ENCODE measurements at places on chromosomes 3 and 15.

DNA sequence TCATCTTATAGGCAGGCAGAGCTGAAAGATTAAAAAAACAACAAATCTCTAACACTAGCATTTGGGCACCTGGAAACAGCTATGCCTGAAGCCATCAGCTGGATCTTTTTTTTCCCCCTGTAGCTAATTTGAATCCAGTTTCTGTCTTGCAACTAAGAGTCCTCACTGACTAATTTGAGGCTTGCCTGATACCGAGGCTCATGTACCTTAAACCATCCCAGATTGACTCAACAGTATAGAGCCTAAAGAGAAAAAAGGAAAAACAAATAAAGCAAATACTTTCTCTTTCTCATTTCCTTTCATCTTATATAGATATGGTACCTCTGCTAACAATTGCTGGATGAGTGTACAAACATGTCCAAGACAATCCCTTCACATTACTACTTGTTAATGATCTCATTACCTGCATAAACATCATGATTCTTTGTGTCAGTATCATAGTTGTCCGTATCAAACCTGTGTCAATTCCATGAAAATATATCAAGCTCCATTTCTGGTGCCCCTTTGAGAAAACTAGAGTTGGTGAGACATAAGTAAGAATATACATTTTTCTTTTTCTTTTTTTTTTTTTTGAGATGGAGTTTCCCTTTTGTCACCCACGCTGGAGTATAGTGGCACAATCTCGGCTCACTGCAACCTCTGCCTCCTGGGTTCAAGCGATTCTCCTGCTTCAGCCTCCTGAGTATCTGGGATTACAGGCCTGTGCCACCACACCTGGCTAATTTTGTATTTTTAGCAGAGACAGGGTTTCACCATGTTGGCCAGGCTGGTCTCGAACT, 43.1 kb downstream of the BHLHE40 start:
- DNase-seq: no peak

DNA sequence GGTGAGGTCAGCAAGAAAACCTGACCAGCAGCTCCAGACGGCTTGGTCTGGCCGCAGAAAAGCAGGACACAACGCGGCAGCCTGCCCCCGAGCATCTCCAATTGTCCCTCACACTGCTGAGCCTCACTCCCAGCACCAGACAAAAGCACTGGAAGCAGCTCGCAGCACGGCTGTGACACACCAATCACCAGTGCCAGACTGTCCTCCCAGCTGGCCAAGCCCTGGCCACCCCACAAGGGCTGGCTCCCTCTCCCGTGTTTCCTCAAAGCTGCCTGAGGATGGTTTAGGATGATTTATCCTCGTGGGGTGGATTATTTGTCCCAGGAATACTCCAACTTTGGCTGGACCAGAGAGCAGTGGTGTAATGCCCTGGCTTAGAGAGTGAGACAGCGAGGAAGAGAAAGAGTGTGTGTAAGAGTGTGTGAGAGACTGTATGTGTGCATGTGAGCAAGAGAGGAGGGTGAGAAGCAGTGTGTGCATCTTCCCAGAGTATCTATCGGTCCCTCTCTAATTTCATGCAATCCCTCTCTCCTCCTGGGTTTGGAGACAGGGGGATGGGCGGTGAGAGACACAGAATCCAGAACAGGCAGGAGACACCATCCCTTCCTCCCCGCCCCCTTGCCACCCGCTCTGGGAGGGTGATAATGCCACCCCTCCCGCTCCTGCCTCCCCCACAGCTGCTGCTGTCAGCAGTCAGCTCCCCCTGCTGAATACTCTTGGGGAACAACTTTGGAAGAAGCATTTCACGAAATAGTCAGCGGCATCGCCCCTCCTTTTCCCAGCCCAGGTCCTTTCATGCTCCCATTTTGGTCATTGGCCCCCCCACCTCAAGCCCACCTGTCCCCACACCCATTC, 34.2 kb downstream of the SEMA5B start:
- no peak for DNase-seq

GRCh38 chr3:183370391-183370790, 58.0 kb downstream of the MCF2L2 start:
- no peak for DNase-seq

- no peak for DNase-seq
These were observed 14.8 kb downstream of the TARS3 start for GRCh38 chr15:101709466-101709865.

DNA sequence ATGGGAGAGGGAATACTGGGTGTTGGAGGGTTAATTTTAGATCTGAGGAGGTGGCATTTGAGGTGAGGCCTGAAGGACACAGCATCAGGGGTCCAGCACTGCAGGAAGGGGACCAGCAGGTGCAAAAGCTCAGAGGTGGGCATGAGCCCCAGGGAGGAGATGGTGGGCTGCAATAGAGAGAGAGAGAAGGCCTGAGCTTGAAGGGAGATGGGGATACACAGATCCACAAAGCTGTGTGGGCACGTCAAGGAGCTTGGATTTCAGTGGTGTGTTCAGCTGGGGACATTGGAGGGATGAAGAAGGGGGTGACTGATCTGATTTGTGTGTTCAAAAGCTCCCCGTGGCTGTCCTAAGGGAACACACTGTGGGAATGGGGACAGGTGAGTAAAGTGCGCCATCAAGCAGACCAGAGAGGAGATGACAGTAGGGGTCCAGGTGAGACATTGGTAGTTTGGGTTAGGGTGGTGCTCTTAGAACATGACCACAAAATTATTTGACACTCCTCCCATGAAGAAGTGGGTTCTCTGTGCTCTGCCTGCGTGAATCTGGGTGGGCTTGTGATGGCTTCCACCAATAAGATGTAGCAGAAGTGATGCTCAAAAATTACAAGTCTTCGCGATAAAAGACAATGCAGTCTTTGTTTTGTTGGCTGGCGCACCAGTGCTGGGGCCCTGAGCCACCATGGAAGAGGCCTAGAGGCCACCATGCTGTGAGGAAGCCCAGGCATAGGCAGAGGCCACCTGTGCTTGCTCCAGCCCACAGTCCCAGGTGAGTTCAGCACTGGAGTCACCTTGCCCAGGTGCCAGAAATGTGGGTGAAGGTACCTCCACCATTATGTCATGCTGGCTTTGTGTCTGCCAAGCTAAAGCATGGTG, 1.9 kb upstream of the WNT7A start:
- DNase-seq: no peak

DNA sequence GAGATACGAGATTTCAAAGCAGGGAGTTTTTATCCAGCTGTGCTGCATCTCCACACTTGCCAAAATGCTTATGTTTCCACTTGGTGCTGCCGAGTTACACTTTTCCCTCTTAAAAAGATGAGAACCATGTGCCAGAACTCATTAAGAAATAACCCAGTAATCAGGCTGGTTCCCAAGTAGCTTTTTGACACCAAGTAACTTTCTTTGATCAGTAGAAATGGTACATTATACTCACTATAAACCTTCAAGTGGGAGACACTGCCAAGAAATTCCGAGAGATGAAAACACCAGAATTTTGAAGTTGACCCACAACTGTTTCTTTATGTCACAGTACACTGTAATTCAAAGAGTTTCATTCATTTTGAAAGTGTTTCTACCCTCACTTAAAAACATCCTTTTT, 164.6 kb upstream of the CCDC54 start:
- DNase-seq: no peak

DNA sequence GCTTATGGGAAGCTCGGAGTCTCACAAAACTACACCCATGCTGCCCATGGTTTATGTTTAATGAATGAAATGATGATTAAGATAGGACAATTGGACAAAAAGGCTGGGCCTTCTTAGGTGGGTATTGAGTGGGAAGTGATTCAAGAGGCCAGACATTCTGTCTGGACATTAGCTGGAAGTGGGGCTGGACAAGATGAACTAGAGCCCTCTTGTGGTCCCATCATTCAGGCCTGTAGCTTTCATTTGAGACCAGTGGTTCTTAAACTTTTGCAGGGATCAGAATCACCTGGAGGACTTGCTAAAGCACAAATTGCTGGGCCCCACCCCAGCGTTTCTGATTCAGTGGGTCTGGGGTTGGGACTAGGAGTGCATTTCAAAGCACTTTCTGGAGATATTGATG, 290.4 kb upstream of the CTDSPL start:
- DNase-seq: no peak

GRCh38 chr3:21326704-21327475, 424.1 kb downstream of the ZNF385D start:
- no peak for DNase-seq

DNA sequence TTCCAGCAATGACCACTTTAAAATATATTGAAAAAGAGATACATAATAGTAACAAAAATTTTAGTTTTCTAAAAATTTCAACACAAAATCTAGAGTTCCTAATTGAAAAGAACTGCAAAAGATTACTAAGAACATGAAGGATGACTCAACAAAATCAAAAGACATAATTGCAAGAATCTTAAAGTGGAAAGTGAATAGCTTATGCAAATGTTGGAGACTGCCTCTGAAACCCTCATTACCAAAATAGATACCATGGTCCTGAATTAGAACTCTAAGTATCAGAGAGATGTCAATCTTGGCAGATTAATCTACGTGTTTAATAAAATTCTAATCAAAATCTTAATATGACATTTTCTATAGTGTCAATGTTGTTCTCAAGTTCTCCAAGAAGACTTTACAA, 60.7 kb upstream of the SGO1 start:
- DNase-seq: no peak

DNA sequence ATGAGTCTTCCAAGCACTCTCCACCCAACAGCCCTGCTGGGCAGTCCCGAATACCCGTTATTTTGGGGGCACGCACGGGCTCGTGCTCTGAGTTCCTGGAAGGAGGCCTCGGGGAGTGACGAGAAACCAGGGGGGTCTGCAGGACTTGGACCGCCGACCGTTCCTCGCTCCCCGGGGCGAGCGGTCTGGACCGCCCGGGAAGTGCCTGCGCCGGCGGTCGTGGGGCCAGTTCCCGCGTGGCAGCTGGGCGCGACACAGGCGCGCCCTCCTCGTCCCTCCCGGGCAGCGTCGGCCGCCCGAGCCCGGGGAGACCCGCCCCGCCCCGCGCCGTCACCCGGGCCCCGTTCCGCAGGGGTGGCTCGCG, 387 bp downstream of the GNB4 start:
- no peak for DNase-seq

- no peak for DNase-seq
These were observed 35.0 kb downstream of the ATP2B2 start for GRCh38 chr3:10470120-10471053.

DNA sequence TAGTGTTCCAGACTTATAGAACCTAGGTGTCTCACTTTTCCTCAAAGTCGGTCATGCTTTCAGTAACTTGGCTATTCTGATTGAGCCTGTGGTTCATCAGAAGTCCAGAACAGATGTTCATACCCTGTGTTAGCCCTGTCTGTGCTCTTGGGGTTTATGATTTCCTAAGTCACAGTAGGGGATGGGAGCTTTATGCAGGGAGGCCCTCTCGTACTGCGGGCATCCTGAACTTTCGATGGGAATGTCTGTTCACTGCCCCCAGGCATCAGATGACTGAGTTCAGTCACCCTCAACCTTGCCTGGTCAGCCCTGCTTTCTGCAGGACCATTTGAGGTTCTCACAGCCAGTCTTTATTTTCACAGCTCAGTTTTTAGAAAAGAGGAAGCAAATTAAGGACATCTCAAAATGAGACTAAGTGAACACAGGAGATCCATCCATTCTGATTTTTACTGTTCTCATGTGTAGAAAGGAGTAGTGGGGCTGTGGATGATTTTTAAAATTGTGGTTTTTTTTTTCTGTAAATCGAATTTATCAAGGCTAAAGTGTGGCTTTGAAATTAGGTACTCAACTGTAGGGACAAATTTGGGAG, 71.3 kb downstream of the CMTM8 start:
- DNase-seq: no peak

DNA sequence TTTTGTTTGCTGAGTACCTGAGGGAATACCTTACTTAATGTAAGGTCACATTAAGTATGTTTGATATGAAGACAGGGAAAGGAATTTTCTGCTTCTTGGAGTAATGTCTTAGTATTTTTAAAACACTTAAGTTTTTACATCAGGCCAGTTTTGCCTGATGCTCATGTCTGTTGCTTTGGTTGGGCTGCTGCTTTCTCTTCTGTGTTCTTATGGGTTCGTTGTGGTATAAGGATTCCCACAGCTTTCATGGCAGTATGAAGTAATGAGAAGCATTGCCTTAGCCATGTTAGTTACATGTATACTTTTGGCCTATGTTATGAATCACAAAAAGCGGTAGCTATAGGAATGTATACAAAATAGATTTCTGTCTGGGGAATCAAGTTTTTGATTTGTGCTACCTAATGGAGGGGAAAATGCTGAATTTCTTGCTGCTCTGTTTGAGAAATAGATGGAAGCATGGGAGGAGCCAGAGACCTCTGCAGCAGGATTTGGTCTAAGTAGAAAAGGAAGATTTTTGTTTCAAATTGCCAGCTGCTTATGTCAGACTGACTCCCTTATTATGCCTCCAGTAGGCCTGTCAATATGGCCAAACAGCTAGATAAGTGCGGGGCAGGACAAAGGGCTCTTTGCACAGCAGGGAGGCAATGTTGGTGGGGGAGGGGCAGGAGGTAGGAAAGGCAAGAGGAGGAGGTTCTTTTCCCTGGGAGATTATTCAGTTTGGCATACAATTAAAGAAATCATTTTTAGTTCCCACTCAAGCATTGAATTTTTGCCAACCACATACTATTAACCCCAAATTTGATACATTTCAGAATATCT, 5.2 kb downstream of the SETD5 start:
- DNase-seq: no peak

GRCh38 chr3:51712511-51712931, 5.7 kb downstream of the GRM2 start:
- DNase-seq: no peak

- DNase-seq: no peak
These were observed 34.9 kb upstream of the TTBK2 start for GRCh38 chr15:42955518-42955917.
